Heart right ventricle (tissue), 16 donors: ENCODE measurements at places on chromosomes 12 and 14. TPM values are rescaled to one million over a fixed set of nuclear protein-coding genes. Genes with fewer than 3 reads are reported as not detected.

DNA sequence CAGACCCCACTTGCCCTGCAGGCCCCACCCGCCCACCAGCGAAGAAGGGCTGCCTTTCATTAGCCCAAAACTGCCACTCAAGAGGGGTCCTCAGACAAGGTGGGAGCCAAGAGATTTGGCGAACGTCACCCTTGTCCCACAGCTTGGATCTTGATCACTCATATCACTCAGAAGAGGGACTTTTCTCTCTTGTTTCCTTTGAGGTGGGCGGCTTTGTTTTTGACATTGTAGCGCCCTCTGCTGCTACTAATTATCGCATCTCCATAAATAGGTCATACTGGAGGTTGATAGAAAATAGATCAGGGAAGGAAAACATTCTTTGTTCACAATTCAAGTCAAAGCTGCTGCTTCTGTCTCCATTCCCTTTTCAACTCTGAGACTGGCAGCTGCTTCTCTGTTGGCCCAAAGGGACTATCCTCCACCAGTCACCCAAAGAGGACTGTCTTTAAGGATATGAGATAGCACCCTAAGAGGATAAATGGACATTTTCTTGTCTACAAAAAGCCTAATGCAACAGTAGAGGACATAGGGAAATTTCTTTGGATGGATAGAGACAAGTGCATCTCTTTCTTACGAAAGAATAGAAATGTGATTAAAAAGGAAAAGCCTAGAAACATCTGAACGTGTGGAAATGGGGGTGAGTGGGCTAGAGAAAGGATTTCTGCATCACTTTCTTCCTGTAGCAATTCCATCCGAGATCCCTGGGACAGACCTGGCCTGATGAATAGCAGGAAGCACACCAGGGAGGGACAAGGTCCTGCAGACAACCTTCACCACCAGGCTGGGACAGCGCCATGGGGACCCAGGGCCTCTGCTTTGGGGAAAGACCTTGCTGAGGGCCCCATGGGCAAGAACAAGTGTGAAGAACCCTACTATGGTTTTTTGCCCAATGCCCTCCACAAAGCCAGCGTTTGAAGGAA, 115.8 kb downstream of the DAD1 start:
- DNase-seq: no peak

GRCh38 chr12:67649261-67649569, 670 bp downstream of the DYRK2 start:
- peak; percentile 45 for DNase-seq

DNA sequence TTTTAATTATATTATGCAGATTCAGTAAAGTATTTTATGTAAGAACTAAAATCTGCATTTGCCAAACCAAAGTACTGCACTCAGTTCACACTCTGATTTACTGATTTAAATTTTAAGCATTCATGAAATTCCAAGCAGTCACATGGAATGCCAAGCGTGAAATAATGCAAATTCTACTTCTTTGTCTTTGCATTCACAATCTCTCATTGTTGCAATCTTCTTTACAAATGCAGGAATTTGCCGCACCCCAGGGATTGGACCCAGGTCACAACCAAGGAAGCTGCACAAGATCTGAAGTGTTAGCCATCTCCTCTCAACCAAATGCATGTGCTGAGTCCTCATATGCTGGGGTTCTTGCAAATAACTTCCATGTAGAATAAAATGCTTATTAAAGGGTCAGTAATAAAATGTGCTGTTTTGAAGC, 71.9 kb downstream of the TUNAR start:
- DNase-seq: no peak

DNA sequence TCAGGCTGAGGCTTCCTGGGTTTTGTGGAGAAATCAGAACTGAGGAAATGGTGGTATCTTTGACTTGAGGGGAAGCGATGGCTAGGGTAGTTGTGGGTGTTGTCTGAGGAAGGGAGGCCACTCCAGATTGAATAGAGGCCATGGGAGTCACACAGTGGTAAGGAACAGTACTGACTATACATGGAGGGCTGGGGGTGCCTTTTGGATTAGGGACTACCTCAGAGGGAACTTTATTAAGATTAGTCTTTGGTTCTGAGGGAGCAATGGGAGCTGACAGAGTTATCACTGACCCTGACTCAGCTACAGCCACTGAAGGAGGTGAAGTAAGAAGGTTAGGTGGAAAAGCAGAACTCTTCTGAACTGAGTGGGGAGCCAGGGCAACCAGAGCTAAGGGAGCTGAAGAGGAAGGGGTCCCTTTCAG, 4.4 kb downstream of the NACA start:
- DNase-seq: no peak

DNA sequence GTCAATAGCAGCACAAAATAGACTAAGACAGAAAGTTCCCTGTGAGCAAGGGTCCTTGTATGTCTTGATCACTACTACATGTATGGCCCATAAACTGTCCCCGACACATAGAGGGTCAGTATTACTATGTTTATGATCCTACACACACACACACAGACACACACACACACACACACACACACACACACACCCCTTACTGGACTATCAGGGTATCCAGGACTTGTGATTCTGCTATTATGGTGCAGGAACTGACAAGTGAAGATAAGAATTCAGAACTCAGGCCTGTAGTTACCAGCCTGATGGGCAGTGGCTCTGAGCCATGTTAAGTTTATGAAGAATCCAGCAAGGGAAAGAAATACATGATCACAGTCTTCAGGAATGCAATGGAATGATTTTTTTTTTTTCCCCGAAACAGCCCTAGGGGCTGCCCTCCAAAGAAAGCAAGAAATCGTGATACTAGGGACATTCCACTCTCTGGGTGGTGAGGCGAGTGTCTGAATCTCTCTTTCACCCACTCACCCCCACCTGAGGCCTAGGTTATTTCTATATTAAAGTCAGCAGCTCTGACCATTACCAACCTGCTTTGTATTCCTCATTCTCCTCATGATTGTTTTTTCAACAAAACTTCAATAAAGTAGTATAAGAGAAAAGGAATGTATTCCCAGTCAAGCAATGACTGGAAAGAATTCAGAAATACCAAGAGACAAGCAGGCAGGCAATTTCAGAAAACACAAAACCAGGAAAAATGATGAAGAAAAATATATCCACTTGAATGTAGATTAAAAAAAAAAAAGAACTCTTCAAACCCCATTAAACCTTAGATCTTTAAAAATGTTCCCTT, 105.8 kb downstream of the AVPR1A start:
- DNase-seq: no peak

DNA sequence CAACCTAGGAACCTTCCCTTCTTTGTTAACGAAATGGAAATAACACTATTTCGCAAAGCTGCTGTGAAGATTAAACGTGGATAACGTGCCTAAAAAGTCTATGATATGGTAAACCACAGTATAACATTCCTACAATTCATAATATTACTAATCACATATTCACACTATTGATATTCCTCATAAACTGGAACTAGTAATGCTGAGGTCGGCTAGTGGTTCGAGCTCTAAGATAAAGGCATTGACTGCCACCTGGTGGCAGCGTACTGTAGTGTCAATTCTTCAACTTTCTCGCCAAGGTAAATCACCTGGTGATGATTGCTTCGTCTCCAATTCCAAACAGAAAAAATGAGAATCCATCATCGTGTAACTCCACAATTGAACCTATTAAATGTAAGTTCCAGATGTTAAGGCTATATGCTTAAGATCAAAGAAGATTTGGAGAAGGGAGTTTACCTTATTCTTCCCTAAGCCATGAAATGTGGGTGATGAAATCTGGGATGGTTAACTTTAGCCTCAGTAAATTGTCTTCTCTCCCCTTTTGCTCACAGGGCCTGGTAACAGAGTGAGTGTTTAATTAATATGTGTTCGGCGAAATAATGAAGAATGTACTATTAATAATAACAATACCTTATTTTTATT, 197.5 kb upstream of the TMEM132C start:
- DNase-seq: no peak

- DNase-seq: no peak
Measured at GRCh38 chr14:98819132-98819866, 452.7 kb downstream of the BCL11B start.

The PSME2 gene
- 347 TPM for total RNA-seq

The TMEM233 gene
- 0.25 TPM for total RNA-seq

The WASHC4 gene
- total RNA-seq: 26.0 TPM

The ASIC1 gene
- total RNA-seq: 0.66 TPM
